ENCODE measurements at places on chromosomes 2 and 18. TPM values are rescaled to one million over a fixed set of nuclear protein-coding genes. Genes with fewer than 3 reads are reported as not detected.

The HRH4 gene
- total RNA-seq: not detected

The SCLY gene
- 19.4 TPM for total RNA-seq

The PTH2R gene
- not detected for total RNA-seq

The CDK5R2 gene
- total RNA-seq: 4.6 TPM

The GPR45 gene
- not detected for total RNA-seq

The ZNF804A gene
- total RNA-seq: not detected

The MAP3K19 gene
- total RNA-seq: not detected

The TOGARAM2 gene
- total RNA-seq: 0.20 TPM

The LYPD6 gene
- 0.07 TPM for total RNA-seq

The SF3B6 gene
- total RNA-seq: 189 TPM

The COPS8 gene
- 156 TPM for total RNA-seq

The IL1RN gene
- total RNA-seq: 0.29 TPM

The ALK gene
- total RNA-seq: not detected
